ENCODE measurements at places on chromosomes 7 and 10.

DNA sequence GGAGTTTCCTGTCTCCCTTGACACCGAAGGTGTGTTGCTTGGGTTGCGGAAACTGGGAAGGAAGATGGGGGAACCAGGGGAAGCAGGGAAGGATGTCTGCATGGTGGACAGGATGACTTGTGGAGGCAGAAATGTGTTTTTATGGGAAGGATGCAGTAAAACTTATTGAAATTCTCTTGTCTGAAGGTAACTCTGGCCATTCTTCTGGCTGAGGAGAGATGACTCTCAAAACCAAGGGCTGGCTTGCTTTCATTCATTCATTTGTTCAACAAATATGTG lies 1.5 kb downstream of the UBTD1 start:
- no peak for DNase-seq

DNA sequence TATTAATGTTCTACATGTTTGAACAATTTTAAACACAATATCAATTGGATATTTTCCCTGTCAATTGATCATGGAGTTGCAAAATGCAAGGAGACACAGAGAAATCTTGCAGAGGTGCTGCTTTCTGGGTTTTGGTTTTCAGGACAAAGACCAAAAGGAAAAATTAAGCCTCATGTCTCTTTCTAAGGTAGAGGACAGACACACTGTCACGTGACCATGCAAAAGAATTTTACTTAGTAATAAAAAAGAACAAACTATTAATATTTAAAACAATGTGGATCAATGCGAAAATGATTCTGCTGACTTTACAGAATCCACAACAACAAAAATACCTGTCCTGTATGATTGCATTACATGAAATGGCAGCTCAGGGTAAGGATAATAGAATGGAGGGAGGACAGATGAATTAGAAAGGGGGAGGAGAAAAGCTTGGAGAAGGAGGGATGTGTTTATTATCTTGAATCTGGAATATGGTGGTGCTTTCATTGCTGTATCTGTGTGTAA lies 493.7 kb upstream of the NUPR2 start:
- no peak for DNase-seq

- no peak for DNase-seq
Observed at GRCh38 chr10:52357971-52358370, 43.9 kb downstream of the DKK1 start.

- DNase-seq, result no peak
Observed at GRCh38 chr10:52213321-52213752, 100.7 kb upstream of the DKK1 start.

DNA sequence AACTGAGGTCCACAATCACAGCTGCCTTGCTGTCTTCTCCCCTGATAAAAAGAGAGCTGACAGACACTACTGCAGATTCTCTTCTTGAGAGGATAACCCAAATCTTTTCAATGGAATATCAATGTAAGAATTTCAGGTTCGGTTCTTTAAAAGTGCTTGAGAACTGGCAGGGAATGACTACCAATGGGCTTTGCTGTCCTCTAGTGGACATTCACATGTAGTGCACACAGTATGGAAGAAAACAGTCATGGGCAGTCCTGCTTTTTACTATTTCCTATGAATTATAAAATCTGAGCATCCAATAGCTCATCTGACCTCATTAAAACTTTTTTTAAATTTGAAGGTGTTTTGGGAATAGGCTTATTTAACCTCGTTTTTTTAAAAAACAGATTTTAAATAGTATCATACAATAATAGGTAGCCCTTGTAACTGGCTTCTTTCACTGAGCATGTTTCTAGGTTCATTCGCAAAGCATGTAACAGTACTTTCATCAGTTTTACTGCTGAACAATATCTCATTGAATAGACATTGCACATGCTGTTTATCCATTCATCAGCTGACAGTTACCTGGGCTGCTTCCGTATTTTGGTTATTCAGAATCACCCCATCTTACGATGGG lies 18.3 kb downstream of the FZD9 start:
- DNase-seq, result peak; percentile 54

DNA sequence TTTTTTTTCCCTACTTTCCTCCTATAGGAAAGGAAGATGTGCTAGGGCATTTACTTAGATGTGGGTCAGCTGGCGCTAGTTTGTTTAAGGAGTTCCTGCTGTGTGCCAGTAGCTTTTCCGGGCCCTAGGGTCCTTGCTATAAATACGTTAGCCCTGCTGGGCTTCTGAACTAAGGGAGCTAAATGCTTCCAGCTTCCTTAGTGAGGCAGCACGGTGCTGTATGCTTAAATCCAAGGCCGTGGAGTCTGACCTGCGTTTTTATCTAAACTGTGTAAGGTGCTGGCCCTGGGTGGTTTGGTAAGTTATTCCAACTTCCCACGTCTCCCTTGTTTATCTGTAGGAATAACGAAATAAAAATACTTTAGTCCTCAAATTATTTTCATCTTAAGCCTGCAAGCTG lies 594 bp downstream of the TDRD1 start:
- DNase-seq, result no peak

DNA sequence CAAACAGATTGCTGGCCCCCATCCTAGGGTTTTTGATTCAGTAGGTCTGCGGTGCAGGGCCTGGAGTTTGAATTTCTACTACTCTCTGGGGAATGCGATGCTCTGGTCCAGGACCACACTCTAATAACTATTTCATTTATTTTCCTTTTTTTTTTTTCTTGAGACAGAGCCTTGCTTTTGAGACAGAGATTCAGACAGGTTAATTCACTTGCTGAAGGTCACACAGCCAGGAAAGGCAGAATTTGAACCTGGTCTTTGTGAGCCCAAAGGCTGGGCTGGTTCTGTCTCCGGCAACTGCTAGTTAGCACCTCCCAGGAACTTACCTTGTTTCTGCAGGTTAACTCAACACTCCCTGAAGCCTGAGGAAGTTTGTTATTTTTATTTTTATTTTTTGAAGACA lies 11.5 kb downstream of the SPACDR start:
- DNase-seq, result no peak

DNA sequence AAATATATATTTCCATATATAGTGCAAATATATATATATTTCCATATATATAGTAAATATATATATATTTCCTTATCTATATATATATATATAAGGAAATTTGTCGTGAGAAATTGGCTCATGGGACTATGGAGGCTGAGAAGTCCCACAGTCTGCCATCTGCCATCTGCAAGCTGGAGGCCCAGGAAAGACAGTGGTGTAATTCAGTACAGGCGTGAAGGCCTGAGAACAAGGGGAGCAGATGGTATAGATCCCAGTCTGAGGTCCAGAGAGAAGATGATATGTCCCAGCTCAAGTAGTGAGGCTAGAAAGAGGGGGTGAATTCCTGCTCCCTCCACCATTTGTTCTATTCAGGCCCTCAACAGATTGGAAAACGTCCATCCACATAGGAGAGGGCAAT lies 78.9 kb downstream of the MTPN start:
- DNase-seq, result no peak

DNA sequence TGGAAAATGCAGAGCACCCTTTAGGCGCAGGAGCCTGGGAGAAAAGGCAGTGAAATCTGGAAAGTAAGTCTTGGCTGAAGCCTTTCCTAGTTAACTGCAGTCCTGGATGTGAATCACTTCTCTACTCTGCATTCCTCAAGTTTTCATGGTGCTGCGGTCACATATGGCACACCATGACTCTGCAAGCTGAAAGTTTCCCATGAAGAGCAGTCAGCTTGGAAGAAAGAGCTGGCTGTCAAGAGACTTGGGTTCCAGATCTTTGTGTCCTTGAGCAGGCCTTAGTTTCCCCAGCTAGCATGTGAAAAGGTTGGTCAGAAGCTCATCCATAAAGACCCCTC lies 548.3 kb downstream of the SORCS3 start:
- DNase-seq, result no peak

DNA sequence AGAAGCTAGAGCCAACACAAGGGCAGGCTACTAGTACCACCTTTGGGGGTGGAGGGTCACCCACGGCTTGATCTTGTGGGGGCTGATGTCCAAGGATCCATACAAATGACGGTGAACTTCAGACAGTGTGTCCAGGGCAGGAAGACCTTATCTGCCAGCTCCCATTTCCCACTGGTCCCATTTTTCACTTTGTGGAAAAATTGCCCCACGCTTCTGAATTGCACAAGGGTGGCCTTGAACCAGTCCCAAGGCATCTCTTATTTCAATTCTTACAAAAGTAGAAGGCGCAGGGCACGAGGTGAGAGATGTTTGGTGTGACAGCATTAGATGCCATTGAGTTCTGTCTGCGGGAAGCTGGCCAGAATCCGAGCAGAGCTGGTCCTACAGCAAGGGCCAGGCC lies 252.7 kb upstream of the CELF2 start:
- no peak for DNase-seq
